ENCODE measurements at places on chromosomes 4 and X.

DNA sequence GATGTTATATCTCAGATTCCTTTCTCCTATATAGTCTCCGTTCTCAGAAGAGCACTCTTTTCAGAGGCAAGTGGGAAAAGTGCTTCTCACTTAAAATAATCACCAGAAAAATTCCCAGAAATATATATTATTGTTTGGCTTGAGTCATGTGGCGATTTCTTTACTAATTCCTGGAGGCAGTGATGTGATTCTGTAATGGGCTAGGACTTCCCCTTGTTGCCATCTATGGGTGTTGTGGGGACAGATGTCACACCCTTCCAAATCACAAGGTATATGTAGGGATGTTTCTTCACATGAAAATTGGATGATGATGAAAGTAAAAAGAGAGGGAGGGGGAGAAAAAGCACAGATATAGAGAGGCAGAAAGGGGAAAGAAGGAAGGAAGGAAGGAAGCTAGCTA, 553.4 kb downstream of the PPP4R3C start:
- DNase-seq, result no peak

- DNase-seq, result no peak
Measured at GRCh38 chrX:99901091-99901490, 509.0 kb downstream of the PCDH19 start.

DNA sequence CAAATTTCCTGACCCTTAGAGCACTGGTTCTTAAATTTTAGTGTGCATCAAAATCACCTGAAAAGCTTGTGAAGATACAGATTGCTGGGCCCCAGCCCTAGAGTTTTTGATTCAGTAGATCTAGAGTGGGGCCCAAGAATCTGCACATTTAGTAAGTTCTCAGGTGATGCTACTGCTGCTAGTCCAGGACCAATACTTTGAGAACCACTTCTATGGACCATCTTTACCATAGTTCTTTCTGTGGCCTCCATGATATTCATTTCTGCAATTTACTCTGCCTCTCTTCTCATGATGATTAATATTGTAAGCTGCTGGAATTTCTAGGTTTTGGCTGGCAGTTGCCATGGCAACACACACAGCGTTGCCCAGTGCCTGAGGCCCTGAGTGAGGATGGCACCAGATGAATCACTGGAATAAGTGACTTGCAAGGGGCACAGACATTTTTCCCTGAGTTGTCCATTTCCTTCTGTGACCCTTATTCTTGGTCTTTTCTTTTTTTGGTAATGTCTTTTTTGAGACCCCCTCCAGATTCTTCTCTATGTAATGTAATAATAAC, 83.6 kb downstream of the PPP1R2C start:
- no peak for DNase-seq

GRCh38 chr4:156584100-156584499, 387.5 kb downstream of the PDGFC start:
- DNase-seq, result no peak

DNA sequence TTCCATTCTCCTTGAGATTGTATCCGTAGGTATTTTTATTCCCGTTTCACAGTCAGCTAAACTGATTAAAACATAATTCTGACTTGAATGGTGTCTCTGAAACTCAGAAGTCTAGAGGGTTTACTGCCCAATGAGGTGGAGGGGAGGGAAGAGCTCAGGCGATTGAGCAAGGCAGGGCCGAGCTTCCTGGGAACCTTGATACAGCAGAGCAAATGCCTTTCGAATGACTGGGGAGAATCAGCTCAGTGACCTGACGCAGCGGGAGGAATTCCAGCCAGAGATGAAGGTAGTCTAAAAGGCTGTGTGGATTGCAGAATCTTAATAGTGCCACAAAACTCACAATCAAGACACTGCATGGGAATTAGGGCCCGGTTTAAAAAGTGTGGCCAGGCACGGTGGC, 233.6 kb downstream of the EVC2 start:
- peak; percentile 53 for DNase-seq

- no peak for DNase-seq
Measured at GRCh38 chr4:89604951-89605350, 232.0 kb downstream of the SNCA start.

- DNase-seq, result no peak
Measured at GRCh38 chr4:105715692-105716278, 7.2 kb downstream of the GSTCD start.
